ENCODE measurements at places on chromosomes 3 and 15.

DNA sequence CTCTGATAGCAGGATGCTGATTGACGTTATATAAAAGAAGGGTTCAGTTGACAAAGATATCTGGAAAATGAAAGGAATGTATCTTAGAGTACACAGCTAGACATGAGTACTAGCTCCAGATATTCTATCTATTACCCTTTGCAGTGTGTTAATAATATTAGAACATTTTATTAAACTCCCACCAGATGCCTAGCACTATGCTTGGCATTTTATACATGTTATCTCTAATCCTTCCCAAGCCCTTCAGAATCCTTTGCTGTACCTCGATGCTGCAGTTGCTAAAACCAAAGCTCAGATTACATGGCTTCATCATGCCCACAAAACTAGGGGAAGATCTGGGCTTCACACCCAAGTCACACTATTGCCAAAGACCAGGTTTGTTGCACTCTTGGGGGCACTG, 350.1 kb upstream of the AZI2 start:
- DNase-seq: no peak

GRCh38 chr3:11197484-11197883, 43.2 kb downstream of the HRH1 start:
- no peak for DNase-seq

DNA sequence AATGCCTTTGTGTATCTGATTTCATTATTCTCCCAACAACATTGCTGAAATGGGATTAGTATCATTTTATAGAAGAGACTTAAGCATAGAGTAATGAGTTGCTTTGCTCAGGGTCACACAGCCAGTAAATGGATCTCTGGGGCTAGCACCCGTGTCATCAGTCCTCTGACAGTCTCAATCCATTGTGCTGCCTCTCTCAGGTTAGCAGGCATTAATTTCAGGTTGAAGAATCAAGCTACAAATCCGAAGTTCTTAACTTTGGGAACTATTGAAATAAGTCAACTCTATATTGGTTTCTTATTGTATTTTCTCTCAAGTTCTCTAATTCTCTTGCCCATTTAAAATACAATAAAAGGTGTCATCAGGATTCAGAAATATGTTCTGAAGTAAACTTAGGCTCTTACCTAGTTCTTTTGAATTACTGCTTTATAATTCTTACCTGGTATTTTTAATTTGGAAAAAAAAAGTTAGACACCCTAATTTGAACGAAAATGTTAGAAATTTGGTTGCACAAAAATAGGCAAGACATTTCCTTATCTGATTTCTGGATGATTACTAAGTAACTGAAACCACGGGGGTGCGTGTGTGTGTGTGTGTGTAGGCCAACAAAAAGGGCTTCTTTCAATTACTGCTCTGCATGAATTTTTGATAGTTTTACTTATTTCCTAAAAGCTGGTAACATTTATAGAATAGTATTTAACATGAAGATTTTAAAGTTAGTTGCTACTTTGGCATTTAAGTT, 189.8 kb downstream of the MBNL1 start:
- DNase-seq: no peak

GRCh38 chr15:80694611-80695098, 455 bp upstream of the ABHD17C start:
- DNase-seq: no peak
